ENCODE measurements at places on chromosomes 7 and 10. TPM values are rescaled to one million over a fixed set of nuclear protein-coding genes. Genes with fewer than 3 reads are reported as not detected.

The GHRHR gene
- total RNA-seq, result not detected

The SPDYE2 gene
- not detected for total RNA-seq

The BLNK gene
- not detected for total RNA-seq

The PDZD7 gene
- total RNA-seq, result 0.07 TPM

The TFR2 gene
- total RNA-seq, result 0.44 TPM

The STAG3 gene
- total RNA-seq, result 0.13 TPM

The TMEM229A gene
- total RNA-seq, result not detected

The SLC26A5 gene
- total RNA-seq, result not detected

The LIPJ gene
- total RNA-seq, result not detected

The GOLGA7B gene
- total RNA-seq, result 0.05 TPM

The NKX2-3 gene
- total RNA-seq, result not detected

The POLR2J2 gene
- total RNA-seq, result not detected

The LRRC18 gene
- not detected for total RNA-seq

The NEUROD6 gene
- not detected for total RNA-seq

The INMT gene
- total RNA-seq, result 0.27 TPM

The PRPS1L1 gene
- total RNA-seq, result not detected

The EXOSC1 gene
- 47.9 TPM for total RNA-seq

The CHAT gene
- total RNA-seq, result not detected

The SFMBT2 gene
- 1.6 TPM for total RNA-seq

The CLRN3 gene
- not detected for total RNA-seq

The DNAH11 gene
- total RNA-seq, result 4.6 TPM

The CCL24 gene
- not detected for total RNA-seq

The TUBAL3 gene
- total RNA-seq, result 0.07 TPM

The ZNF727 gene
- total RNA-seq, result 0.07 TPM

The PAPOLB gene
- total RNA-seq, result not detected

The OR9A2 gene
- total RNA-seq, result not detected

The ACSM6 gene
- not detected for total RNA-seq

The AOAH gene
- 0.07 TPM for total RNA-seq

The SUGCT gene
- total RNA-seq, result not detected

The AGR2 gene
- not detected for total RNA-seq

The CDH23 gene
- total RNA-seq, result not detected
